HT1080 (cell line): ENCODE measurements at places on chromosomes 5 and 9. TPM values are rescaled to one million over a fixed set of nuclear protein-coding genes. Genes with fewer than 3 reads are reported as not detected.

EGR1 gene
- 0.60 and 0.64 TPM in 2 replicates for total RNA-seq

DNA sequence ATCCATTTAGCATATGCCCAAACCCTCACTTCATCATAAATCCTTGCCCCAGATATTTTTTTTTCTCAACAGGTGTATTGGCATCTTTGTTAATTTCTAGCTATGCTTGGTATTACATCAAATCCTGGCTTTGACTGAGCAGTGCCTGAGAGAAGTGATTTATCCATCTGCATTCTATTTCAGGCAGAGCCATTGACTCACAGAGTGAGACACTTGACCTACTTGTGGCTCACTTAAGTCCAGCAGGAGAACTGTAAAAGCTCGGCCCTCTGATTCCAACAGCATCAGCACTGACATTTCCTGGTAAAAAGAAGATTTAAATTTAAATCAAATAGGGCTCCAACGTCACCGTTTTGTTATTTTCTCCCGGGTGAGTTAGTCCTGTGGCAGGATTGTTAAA, 93.4 kb downstream of the PLK2 start:
- DNase-seq, result no peak

TNC gene
- 44.5 and 45.8 TPM in 2 replicates for total RNA-seq

- DNase-seq, result no peak
These were observed 572.5 kb upstream of the RGMB start for GRCh38 chr5:98200726-98201541.

GRCh38 chr5:4661326-4661725, 478.8 kb upstream of the ADAMTS16 start:
- DNase-seq, result no peak

DNA sequence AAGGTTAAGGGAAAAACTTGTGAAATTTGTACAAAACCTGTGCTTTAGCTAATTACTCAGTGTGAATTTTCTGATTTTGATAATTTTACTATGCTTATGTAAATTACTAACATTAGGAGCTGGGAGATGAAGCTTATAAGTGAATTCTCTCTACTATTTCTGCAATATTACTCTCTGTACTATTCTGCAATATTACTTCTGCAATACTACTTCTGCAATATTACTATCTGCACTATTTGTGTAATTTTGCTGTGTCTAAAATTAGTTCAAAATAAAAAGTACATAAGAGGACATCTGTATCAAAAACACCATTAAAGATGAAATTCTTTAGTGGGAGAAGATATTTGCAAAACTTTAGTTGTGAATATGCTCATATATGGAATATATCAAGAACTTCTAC, 62.9 kb downstream of the C9 start:
- no peak for DNase-seq

DNA sequence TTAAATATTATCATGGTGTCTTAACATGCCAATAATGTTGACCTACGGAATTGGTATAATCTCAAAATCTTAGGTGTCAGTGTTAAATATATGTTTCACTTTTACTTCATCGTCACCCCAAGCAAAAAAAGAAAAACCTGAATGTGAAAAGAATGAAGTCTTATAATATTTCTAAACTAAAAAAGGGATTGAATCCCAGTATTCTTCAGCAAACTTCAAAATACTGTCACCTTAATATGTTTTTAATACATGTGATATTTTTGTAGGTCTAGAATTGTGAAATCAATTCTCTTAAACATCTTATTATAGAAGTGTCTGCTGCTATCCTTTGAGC, 14.1 kb downstream of the UBE2D2 start:
- DNase-seq, result no peak

FBP2 gene
- not detected in 2 replicates for total RNA-seq

GRCh38 chr9:89637787-89638186, 33.0 kb downstream of the GADD45G start:
- DNase-seq, result no peak

DNA sequence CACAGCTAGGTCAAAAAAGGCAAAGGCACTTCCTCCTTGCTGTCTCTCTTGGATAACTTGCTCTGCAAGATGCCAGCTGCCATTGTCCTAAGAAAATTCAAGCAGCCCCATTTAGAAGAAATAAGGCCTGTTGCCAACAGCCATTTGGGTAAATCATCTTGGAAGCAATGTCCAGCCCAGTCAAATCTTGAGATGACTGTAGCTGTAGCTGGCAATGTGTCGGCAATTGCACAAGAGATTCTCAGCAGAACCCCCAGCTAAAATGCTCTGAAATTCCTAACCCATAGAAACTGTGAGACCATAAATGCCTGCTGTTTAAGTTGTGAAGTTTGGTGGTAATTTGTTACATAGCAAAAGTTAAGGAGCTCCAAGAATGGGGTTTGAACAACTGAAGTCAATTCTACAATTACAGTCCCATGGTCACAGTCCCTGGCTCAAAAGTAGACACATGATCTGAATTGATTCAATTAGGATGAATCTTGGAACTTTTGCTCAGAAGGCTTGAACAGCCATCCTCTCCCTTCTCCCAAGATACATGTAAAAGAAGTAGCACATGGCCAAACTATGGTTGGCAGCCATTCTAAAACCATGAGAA, 151.1 kb downstream of the MPDZ start:
- no peak for DNase-seq

DNA sequence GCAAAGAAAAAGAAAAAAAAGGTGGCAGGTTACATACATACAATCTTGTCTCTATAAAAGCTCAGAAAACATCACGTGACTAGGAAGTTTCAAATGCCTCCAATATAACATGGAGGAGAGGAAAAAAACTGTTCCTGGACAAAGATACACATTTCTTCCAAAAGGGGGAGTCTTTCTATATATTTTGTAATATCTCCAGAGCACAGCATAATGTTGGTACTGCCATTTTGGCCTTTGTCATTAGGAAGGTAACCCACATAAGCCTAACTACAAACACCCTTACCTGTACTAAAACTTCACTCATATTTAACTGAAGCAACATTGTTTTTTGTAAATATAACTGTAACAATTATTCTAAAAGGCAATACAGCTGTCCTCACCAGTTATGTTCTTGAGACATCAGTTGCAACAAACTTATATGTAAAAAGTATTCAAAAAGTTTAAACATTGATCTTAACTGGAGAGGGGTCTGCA, 1.2 kb upstream of the BTF3 start:
- DNase-seq, result peak; percentile 89

- DNase-seq, result peak; percentile 47
These were observed at the start of gene SERINC5 for GRCh38 chr5:80255811-80256712. TSS of gene SERINC5 (minus strand) at chr5:80256048. CDS start at chr5:80255922, 126 bp downstream.

TAF11L5 gene
- total RNA-seq, result not detected in 2 replicates

DNA sequence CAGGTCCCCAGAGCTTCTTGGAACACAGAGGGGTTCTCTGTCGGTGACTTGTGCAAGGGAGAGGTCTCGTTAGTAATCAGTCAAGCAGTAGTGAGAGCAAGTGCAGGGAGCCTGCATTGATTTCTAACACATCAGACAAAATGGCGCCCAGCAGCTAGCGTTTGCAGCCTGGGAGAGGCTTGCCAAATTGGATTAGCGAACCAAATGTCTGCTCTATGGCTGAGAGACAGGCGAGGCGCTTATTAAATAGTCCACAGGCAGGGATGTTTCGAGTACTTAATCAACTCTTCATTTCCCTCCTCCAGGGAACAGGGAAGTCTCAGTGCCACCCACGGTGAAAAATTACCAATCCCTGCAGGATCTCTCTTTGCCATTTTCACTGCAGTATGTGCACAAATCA, 131.4 kb upstream of the SHB start:
- DNase-seq, result no peak

DNA sequence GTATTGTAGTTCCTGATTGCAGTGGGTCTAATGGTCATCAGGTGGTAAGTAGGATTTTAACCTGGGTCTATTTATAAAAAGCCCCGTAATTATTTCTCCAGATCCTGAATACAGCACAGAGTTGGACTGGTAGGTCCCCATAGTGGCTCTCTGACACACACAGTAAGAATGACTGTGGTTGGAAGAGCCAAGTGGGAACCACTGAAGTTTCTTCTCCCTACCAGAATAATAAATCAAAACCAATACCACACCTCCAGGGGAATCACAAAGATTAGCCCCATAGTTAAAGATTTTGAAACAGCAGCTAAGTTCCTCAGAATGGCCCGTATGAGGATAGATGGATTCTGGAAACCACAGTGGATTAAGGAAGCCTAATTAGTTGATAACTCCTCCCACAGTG, 68.4 kb upstream of the ZFR start:
- no peak for DNase-seq

PCDHB12 gene
- total RNA-seq, result not detected in 2 replicates

GRCh38 chr9:127724012-127724411, 8.1 kb downstream of the TTC16 start:
- DNase-seq, result no peak

PAX5 gene
- total RNA-seq, result not detected in 2 replicates

KIF20A gene
- 99.6 and 107 TPM in 2 replicates for total RNA-seq

PFN3 gene
- not detected in 2 replicates for total RNA-seq

DNA sequence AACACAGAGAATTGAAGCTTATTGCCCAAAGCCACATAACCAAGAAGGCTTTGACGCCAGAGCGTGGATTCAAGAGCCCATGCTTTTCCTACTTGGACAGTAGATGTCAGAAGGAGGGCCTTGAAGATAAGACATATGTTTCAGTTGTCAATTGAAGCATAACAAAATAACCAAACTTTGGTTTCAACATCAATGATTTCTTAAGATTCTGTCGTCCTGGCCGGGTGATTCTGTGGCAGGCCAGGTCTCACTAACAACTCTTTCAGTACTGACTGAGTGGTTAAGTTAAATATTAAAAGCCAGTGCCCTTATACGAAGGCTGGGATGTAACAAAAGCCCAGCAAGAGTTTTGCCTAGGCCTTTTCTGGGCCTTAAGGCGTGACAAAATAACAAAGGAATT, 94.0 kb downstream of the RCL1 start:
- no peak for DNase-seq

DNA sequence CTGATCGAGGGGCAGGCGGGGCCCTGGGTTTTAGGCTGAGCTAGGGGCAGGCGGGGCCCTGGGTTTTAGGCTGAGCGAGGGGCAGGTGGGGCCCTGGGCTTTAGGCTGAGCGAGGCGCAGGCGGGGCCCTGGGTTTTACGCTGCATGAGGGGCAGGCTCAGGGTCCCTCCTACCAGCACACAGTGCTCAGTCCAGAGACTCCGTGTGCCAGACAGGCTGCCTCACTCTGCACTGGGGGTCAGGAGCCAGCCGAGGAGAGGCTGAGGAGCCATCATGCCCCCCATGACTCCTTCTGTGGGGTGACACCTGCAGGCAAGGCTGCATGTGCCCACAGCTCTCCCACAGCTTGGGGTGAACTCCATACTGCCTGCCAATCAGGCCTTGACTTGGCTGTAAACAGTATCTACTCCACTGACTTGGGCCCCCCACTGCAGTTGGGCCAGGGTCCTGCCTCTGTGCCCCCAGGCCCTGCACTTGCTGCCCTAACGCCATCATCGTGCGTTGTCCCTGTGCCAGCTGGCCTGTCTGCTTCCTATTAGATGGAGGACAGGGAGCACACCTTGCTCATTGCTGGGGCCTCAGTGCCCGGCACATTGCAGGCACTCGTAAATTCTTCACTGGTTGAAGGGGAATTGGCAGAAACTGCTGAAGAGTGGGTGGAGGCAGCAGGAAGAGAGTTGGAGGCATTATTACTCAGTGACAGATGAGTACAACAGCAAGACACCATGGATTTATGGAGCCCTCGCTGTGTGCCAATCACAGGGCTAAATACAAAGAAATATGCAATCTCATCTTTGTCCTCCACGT, 78.6 kb downstream of the AMBP start:
- DNase-seq, result no peak

- no peak for DNase-seq
These were observed 50.9 kb downstream of the BRINP1 start for GRCh38 chr9:119318371-119318770.
